ENCODE measurements at places on chromosomes 12 and 14.

DNA sequence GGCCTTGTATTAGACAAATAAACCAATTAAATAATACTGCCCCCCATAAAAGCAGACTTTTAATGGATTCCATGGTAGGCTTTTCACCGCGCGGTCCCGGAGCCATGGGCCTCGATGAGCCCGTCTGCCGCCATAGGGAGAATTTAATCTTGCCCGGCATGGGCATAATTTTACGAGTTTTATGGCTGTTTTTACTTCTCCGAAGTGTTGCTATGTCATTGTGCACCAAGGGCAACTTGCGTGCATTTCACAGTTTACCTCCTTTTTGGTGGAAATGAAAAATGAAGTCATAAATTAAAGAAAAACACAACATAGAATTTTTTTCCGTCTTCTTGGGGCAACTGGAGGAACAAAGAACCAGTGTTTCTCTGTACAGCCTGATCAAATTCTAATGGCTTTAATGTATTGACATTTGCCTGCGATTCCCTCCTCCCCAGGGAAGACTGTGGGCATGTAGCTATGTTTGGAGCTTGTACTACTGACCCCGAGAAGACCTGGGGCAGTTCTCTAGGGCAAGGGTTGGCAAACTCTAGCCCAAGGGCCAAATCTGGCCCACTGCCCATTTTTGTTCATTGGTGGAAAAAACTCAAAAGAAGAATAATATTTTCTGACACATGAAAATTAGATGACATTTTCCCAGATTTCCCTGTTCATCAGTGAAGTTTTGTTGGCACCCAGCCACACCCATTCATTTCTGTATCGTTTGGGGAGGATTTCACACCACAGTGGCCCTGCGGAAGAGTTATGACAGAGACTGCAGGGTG, 142.7 kb downstream of the CHST11 start:
- DNase-seq = no peak

- DNase-seq = no peak
Measured at GRCh38 chr14:65993996-65994395, 492.2 kb upstream of the CCDC196 start.

DNA sequence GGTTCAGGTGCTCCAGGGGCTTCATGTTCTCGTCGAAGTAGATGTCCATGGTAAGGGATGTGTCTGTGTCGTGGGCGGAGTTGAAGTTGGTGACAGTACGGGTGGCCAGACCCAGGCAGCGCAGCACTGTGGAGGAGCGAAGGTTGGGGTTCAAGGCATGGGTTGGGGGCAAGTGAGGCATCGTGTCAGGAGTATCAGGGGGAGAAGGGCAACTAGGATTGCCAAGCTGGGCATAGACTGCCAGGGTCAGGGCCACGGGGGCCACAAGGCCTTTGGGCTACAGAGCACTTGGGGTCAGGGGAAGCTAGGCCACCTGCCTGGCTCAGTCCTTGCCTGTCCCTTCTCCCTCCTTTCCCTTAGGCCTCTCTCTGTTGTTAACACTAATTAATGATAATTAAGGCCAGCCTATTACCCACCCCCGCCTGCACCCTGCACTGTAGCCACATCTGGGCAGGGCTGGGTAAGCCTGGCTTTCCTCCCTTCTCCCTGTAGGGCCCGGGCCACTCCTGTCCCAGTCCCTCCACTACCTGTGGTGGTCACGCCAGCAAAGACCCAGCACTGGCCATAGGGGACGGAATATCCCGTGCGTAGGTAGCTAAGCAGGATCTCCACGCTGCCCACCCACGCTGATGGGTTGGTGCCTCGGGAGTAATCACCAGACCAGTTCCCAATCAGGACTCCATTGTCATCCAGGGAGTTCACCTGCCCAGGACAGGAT, 4.3 kb downstream of the TGM1 start:
- no peak for DNase-seq

DNA sequence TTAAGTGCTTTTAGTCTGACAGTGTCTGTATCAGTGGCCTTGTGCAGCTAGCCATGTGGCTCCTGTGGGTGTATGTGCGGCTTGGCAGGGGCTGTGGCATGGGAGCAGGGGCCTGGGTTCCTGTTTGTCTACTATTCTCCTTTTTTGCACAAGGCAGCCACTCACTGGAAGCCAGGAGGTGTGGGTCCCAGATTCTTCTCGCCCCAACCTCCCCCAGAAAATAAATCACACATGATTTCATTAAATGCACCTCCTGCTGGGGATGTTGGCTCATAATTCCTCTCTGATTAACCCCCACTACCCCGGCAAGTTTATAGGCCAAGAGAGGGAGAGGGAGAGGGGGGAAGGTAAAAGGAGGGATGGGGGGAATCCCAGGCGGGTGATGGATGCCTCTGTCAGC, 17.6 kb downstream of the CALCOCO1 start:
- DNase-seq = no peak

- DNase-seq = no peak
Measured at GRCh38 chr14:50191499-50191898, 39.9 kb downstream of the SOS2 start.

DNA sequence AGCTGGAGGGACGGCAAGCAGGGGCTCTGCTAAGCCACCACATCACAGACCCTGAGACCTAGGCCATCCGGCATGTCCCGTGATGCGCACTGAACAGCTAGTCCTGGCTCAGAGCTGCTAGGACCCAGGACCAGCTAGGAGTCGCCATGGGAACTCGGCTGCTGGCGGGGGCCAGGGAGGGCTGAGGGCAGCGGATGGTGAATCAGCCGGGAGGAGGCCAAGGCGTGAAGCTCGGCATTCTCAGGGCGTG, 5.1 kb downstream of the AHNAK2 start:
- DNase-seq = peak; percentile 96

GRCh38 chr12:78933014-78933413, 68.4 kb downstream of the SYT1 start:
- no peak for DNase-seq

DNA sequence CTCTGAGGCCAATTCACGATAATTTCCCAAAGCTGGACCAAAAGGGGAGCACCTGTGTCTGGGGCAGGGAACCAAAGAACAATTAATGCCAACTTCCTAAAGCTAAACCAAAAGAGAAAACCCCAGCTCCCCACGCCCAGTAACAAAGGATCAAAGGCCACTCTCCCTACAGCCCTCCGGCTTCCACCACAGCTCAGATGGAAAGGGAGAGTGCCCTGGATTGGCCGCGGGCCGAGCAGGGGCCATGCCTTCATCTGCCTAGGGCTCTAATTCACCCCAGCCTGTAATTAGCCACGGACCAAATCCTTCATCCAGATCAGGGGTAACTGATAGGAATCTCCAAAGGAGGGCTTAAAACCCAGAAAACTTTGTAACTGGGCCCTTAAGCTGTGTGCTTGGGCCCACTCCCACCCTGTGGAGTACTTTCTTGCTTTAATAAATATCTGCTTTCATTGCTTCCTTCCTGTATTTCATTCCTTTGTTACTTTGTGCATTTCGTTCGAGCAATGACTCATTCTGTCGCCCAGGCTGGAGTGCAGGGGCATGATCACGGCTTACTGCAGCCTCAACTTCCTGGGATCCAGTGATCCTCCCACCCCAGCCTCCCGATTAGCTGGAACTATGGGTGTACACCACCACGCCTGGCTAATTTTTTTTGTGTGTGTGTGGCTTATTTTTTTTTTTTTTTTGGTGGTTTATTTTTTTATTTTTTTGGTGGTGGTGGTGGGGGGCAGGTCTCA, 65.5 kb upstream of the PPP4R3A start:
- no peak for DNase-seq

DNA sequence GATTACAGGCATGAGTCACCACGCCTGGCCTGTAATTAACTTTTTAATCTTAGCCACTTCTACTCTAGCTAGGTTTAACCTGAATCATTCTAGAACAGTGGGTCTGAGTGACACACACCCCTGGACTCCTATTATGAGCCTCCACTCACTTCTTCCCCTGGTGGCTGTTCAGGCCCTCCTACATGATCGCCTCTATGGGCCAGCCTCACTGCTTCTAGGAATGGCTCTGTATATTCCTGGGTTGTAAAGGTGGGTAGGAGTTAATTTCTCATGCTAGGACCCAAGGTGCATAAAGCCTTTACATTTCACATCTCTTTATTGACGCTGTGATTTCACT, 8.0 kb upstream of the RNU6-8 start:
- peak; percentile 51 for DNase-seq

GRCh38 chr12:3416159-3416558, 74.8 kb upstream of the PRMT8 start:
- no peak for DNase-seq

DNA sequence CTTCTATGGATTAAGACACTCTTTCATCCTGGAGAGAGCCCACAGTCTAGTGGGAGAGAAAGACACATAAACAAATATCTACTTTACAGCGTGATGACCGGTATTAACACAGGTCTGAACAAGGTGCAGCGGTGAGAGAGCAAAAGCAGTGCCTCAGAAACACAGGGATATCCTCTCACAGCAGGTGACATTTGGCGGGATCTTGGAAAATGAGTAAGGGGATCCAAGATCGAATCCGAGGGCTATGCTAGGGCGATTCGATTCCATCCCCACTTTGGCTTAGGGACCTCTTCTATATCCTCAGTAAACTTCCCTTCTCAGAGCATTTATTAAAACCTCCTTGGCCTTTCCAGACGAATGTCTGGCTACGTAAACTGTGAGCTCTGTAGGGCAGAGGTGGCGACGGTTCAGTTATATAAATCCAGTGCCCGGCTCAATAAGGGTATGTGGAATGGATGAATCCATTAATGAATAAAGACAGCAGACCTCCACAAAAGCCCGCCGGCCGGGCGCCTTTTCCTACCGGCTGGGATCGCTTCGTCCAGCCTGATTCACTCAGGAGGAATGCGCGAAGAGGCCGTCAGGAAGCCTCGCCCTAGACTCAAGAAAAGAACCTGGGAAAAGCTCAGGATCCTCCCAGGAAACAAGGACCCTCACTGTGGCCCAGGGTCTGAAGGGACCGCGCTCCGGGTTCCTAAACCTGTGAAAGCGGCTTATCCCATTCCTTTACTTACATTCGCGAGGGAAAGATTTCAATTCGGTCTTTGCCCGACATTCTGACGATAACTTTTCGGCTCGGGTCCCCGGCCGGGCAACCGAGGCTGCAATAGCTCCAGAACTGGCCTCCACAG, 455 bp downstream of the ATP6V1D start:
- DNase-seq = peak; percentile 76

DNA sequence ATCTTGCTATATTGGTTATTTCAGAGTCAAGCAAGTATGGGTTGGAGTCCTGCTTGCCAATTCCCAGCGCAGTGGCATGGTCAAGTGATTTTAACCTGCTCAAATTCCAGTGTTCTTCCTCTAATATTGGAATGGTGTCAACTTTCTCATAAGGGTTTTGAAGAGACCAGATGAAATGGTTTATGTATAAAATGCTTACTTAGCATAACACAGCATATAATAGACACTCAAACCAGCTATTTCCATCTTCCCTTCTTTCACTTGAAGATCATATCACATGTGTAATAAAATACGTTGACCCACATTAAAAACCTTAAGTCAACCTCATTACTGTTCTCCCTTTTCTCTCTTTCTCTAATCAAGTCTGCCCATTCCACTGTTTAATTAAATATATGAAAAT, 144.0 kb downstream of the NAV3 start:
- DNase-seq = no peak

GRCh38 chr12:25651931-25652330, 98.8 kb upstream of the LMNTD1 start:
- no peak for DNase-seq

DNA sequence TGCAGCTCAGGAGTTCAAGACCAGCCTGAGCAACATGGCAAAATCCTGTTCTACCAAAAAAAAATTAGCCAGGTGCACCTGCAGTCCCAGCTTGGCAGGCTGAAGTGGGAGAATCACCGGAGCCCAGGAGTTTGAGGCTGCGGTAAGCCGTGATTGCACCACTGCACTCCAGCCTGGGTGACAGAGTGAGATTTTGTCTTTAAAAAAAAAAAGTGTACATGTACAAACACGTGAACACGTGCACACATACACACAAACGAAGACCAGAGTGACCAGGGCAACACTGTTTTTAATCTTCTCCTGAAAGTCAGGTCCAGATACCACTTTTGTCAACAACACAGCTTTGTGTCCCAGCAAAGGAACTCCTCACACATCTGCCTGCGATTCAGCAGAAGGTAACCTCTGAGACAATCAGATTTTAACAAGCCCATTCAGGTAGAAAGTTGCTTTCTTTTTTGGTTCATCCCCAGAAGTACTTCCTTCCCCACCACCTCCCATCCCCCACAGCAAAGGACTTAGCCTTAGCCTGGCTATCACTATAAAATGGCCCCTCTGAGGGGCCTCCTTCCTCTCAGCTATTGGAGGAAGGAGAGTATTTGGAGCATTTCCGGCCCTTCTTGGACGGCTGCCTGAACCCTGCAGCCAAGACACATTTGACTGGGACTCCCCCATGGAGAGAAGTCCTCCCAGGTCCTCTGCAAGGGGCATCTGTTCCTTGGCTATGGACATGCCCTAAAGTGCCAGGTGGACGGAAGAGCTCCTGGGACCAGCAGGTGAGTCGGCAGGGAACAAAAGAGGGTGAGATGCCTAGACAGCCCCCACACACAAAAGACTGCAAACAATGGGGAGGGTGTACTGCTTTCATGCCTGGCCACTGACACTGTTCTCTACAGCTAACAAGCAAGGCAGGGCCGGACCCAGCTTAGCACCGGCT, 9.8 kb downstream of the CTDSP2 start:
- DNase-seq = no peak

DNA sequence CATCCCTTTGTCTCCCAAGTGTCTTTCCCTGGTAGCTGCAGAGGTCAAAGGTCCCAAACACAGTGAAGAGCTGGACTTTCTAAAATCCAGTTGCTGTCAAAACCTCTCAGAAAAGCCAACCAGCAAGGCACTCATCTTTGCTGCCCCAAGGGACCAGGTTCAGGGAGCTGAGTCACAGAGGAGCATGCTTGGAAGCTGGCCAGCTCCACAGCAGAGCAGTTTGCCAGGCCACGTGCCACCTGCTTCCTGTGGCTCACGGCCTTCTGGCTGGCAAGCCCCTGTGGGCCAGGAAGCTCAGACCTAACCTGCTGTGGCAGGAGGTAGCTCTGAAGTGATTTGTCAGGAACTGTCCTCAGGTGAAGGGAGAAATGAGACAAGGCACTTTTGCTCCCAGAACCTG, 3.6 kb downstream of the ISCU start:
- peak; percentile 76 for DNase-seq

DNA sequence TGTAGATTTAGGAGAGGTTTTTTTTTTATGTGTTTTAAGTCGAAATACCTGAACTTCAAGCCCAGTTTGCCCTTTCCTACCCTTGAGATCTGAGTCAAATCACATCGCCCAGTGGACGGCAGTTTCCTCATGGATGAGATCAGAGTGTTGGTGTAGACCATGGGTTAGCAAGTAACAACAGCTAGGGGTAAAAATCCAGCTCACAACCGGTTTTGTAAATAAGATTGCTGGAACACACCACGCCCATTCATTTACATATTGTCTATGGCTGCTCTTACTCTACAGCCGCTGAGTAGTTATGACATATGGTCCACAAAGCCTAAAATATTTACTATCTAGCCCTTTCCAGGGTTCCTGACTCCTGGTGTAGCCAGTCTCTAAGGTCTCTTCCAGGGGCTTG, 158.5 kb upstream of the PLEKHG7 start:
- no peak for DNase-seq

- no peak for DNase-seq
Measured at GRCh38 chr14:24071144-24071697, at the start of gene CPNE6. Gene CPNE6 (plus strand): TSS chr14:24071562. CDS start chr14:24072937, 1,375 bp downstream.

Measured in RKO (cell line).